ENCODE measurements at places on chromosomes 3 and 15.

DNA sequence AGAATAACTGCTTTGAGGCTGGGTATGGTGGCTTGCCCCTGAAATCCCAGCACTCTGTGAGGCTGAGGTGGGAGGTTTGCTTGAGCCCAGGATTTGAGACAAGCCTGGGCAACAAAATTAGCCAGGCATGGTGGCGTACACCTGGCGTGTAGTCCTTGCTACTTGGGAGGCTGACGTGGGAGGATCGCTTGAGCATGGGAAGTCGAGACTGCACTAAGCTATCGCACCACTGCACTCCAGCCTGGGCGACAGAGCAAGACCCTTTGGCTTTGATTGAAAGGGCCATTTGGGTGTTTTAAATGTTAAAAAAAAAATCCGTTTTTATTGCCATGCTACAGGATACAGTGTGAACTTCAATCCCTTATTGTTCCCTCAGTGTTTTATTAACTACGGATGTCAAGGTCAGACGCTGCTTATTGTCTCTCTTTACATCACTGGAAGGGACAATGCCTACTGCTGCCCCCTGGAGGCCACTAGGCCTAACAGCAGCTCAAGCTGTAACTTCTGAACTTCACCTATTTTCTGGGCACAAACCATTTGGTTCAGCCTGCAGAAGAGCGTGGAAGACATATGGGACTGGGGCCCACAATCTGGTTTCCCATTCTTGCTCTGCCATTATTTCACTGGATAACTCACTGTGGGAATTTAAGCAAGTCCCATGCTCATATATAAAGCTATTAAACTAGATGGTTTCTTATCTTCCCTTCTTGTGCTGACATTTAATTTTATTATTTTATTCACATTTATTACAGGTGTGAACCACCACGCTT is 15.3 kb upstream of the IREB2 start:
- DNase-seq, result peak; percentile 66

GRCh38 chr3:67947808-67948508 is 293.5 kb upstream of the SUCLG2 start:
- DNase-seq, result no peak

GRCh38 chr3:13700362-13700761 is 151.4 kb downstream of the FBLN2 start:
- no peak for DNase-seq

- DNase-seq, result peak; percentile 87
Observed at GRCh38 chr3:138114988-138115971, at the start of gene DZIP1L. Gene DZIP1L, minus strand, starts transcription at chr3:138115608. Its CDS starts 11,637 bp downstream, at chr3:138103971.

- no peak for DNase-seq
Observed at GRCh38 chr3:113275258-113275556, 63.9 kb downstream of the BOC start.

DNA sequence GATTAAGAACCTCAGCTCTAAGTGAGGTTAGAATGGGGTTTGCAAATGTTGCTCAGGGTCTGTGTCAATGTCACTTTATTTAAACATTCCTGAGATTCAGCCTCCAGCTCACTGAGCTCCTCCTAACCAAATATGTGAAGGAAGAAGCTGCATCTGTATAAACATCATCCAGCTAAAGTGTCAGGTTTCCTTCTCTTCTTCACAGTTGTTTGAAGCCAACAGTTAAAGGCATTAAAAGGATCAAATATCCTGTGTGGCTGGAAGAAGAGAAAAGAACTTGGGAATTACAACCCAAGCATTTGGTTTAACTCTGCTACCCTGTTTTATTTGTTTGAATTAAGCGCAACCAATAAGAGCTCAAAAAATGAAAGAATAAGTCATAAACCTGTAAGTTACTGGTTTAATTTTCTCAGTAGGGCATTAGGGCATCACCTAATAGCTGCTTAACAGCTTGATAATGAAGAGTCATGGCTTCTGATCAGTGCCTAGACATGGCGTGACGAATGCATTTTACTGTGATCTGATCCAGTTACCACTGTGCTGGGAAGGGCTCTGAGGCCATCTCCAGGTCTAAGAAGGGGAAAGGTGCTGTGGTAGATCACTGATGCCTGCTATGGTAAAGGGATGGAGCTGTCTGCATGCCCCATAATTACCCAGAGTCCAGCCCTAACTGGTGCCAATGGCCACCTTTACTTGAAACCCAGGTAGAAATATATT is 165.7 kb upstream of the TSC22D2 start:
- DNase-seq, result no peak

GRCh38 chr15:74428442-74428787 is 5.3 kb downstream of the SEMA7A start:
- no peak for DNase-seq

Data from AG08396 (cell line).